ENCODE measurements at places on chromosomes 2 and 18. TPM values are rescaled to one million over a fixed set of nuclear protein-coding genes. Genes with fewer than 3 reads are reported as not detected.
A peak's percentile ranks its signal among the peaks of the same experiment; 100 is the strongest.

DNA sequence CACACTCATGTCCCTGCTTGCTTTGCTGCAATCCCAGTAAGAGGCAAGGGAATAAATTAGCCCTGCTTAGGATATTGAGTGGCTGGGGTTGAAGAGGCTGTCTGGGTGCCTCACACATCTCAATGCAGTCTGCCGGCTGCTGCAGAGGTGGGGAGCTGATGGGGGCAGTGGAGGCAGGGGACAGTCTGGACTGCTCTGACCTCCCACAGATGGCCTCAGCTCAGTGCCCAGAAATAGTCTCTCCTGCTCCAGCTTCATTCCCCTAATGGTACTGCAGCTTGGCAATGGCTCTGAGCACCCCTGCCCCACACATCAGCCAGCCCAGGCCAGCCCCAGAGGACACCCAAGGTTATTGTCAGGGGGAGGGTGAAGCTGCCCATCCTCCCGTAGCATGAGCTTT, 21.5 kb upstream of the TNS1 start:
- DNase-seq, result no peak

DNA sequence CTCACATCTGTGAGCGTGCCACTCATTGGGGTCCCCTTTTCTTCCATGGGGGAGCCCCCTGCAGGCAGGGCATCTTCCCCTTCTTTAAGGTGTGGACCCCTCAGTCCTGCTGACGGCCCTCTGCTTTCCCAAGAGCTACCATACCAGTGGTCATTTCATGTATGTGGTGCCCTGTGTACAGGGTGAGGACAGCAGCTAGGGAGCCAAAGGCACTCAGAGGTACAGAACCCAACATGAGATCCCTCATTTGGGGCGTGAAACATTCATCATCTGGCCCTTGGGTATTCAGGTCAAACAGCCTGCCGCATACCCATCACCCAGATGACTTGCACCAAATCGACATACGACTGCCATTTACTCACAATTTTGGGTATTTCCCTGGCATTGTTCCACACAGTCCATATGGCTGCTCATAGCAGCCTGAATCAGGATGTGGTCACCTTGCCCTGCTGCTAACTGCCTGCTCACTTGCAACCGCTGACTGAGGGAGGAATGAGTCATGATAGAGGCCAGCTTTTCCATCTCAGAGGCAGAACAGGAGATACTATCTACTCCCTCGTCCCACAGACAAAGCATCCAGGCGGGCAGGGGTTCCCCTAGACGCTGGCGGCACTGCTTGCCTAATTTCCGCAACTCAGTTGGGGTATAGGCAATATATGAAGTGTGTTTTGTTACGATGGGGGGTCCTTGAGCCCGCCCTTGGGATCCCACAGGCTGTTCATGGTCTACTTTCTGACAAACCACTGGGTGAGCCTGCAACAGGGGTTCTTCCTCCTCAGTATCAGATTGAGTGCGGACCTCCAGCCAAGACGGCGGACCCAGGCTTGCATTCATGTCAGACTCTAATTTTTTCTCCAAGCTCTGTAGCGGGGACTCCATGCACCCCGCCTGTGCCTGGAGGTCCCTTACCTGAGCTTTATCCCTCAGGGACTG, 228.6 kb downstream of the SATB2 start:
- peak; percentile 81 for DNase-seq

DNA sequence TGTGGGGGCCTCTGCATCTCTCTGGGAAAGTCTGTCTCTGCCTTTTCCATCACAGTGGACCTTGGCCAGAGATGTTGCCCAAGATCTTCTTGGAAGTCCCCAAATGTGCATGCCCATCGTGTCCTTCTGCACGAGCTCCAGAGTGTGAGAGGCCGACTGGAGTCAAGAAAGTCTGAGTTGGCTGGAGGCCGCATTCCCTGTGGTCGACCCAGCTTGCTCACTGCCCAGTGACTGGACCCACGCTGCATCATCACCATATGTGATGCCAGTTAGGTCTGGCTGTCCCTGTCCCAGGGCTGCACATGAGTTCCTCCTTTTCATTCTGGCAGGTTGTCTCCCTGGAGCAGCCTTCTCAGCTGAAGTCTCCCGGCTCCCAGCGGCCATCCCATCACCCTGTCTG, 93.8 kb downstream of the ARL4C start:
- no peak for DNase-seq

DNA sequence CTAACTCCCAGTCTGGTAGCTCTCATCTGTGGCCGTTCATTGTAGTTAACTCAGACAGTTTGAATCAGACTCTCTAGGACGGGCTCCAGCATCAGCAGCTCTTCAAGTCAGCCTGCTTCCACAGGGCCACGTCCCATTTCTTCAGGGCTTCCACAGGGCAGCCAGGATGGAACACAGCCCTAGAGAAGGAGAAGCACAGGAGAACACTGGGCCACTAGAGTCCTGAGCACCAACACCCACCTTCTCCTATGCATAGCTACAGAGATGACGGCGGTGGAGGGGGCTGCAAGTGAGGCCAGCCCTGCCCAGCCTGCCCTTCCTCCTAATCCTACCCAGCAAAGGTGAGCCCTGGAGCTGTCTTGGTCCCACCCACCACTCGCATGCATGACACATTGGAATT, 10.2 kb upstream of the TEX261 start:
- DNase-seq, result no peak

Gene DCDC2C
- not detected for total RNA-seq
